ENCODE measurements at places on chromosomes 11 and 22.
A peak's percentile ranks its signal among the peaks of the same experiment; 100 is the strongest.

- no peak for DNase-seq
Observed at GRCh38 chr11:67581469-67581868, 2.1 kb upstream of the GSTP1 start.

DNA sequence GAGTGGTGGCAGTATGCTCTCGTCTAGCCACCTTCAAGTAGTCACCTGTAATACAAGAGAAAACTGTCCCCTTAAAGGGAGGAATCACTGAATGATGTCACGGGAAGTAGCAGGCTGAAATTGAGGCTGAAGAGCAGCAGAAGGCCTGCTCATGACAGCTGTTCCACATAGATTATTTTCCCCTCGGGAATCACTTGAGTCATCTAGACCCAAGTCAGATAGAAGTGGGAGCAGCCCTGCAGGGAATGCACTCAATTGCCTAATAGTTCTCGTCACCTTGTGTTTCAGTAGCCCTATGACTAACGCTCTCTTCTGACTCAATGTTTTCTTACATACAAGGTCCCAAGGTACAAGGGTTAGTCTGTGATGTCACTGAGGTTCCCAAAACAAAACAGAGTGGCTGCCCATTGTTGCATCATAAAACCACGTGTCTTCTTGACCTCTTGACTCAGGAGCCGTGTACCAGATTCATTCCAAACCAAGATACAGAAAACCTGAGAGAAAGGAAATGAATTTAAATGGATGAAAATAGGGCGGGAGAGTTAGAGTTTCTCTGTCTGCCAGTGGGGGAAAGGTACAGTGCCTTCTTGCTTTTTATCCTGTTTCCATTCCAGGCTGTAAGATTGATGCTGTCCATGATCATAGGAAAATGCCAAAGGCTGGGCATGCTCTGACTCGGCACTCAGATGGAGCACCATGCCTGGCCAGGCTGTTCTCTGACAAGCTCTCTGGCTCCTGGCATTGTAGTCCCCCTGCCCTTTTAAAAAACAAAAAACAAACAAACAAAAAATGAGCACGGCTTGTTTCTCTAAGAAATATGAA, 21.6 kb upstream of the C11orf96 start:
- DNase-seq: no peak

DNA sequence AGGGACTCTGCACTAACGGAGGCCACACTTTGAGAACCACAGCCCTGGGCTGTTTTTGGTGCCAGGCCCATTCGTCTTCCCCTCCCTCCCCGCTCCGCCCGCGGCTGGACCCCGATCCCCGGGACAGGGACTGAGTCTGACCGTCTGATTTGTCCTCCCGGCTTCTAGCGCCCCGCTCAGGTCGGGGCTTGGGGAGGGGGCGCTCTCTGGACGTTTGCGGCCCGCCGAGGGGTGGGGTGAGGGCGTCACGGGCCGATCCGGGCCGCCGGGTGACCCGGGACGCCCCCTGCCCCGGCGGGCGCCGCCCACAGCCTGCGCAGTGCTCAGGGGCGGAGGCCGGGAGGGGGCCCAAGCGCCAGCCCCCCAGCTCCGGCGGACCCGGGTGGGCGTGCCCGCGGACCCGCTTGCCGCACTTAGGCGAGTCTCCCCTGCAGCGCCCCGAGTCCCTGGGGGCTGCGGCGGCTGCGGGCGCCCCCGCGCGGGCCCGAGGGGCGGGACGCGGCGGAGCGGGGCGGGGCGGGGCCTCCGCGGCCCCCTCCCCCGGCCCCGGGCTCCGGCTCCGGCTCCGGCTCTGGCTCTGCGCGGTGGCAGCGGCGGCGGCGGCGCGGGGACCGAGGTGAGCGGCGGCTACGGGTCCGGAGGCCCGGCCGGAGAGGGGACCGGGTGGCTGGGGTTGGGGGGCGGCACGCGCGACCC, 33.7 kb upstream of the PRR5 start:
- peak; percentile 42 for DNase-seq

DNA sequence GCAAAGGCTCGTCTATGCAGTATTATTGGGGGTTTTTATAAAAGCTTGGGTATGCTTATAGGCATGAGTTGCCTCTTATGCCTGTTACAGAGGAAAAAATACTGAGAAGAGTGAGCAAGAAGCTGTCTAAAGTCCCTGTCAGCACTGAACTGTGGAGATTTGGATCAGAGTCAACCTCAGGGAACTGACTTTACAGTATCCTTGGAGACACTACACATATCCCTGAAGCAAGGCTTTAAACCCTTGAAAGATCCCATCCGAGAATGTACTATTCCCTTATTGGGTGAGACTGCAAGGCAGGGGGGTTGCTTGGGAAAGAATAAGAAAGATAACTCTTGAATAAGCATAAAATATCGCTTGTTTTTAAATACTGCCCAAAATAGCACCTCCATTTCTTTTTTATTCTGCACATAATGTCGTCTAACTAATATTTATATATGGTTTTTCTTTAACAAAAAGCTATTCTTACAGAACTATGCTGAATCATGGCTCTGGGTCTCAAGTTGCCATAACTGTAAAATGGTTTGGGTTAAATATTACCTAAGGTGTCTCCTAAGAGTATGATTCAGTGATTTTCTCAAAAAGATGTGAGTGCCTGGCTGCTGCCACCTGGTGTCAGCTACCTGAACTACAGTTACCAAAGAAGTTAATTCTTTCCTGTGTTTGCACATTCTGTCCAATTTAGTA, 1062.8 kb downstream of the DLG2 start:
- DNase-seq: no peak

GRCh38 chr11:68411501-68411991, 49.0 kb upstream of the PPP6R3 start:
- no peak for DNase-seq

GRCh38 chr11:71418643-71419042, 29.6 kb downstream of the DHCR7 start:
- no peak for DNase-seq

DNA sequence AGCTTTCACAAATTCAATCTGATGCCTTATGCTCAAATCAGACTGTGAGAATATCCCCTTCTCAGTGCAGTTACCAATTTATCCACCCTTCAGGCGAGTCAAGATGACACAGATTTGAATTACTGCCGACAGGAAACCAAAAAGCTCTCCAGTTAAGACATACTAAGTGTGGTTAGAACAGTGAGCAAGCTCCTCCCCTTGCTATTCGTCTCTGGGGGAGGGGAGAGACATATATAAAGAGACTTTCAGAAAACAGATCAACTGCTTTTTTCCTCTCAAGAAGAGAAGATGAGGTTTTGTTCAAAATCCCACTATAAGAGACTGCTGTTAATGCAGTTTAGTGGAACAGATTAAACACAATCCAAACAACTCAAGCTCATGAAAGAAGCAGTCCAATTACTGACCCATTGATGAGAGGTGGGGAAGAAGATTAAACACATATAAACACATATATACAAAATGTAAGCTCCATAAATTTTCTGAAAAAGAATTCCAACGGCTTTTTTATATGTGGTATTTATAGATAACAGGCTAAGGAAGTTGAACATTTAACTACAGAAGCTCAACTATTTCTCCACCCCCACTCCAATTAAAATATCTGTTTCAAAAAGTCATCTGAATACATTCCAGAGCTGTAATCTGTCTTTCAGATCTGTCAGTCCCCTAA, 102.7 kb downstream of the MRTFA start:
- peak; percentile 80 for DNase-seq

GRCh38 chr22:24875862-24876506, 70.0 kb downstream of the SGSM1 start:
- DNase-seq: no peak

GRCh38 chr11:93189462-93189861, 8.3 kb downstream of the SLC36A4 start:
- no peak for DNase-seq

DNA sequence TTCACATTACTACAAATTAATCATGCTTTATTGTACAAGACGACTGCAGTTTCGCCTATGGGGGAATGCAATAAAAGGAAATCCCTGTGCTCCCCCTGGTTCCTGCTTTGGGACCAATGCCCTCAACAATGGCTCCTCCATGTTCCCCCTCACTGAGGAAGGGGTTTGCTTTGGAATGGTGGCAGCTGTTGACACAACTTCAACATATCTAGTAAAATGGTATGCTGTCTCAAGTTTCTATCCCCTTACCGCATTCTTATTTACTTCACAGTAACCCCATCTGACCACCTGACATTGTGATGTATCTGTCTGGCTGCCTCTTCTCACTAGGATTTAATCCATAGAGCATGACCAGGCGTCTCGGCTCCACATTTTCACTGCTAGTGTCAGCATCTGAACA, 48.8 kb downstream of the PIWIL3 start:
- no peak for DNase-seq

GRCh38 chr22:37804352-37804880, 3.3 kb upstream of the GCAT start:
- peak; percentile 9 for DNase-seq

- no peak for DNase-seq
Observed at GRCh38 chr22:23534201-23534850, 45.8 kb downstream of the IGLL1 start.

DNA sequence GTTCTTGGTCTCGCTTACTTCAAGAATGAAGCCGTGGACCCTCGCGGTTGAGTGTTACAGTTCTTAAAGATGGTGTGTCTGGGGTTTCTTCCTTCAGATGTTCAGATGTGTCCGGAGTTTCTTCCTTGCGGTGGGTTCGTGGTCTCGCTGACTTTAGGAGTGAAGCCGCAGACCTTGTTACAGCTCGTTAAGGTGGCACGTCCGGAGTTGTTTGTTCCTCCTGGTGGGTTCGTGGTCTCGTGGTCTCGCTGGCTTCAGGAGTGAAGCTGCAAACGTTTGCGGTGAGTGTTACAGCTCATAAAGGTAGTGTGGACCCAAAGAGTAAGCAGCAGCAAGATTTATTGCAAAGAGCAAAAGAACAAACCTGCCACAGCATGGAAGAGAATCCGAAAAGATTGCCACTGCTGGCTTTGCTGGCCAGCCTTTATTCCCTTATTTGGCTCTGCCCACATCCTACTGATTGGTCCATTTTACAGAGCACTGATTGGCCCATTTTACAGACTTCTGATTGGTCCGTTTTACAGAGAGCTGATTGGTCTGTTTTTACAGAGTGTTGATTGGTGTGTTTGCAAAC, 27.1 kb upstream of the NXPE2 start:
- no peak for DNase-seq

- DNase-seq: no peak
Observed at GRCh38 chr11:79047321-79047720, 393.5 kb downstream of the TENM4 start.

- no peak for DNase-seq
Observed at GRCh38 chr11:77508019-77508418, 34.1 kb upstream of the PAK1 start.

- no peak for DNase-seq
Observed at GRCh38 chr22:34800260-34800980, 265.5 kb upstream of the ISX start.

DNA sequence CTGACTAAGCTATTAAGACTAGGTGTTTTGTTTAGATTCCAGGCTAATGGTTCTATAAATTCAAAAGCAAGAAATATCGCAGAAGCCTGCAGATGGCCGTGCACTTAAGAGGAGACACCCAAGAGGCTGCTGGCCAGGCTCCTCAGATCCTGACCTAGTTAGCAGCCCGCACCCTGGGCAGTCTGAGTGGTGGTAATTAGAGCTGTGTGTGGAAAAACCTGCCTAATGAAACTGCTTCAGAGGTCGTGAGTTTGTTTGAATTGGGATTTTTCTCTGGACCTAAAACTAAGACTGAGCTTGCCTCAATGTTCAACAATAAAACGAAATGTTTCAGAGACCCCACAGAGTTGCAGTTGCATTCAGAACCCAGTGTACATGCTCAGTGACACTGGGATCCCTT, 627.7 kb downstream of the OPCML start:
- DNase-seq: no peak

DNA sequence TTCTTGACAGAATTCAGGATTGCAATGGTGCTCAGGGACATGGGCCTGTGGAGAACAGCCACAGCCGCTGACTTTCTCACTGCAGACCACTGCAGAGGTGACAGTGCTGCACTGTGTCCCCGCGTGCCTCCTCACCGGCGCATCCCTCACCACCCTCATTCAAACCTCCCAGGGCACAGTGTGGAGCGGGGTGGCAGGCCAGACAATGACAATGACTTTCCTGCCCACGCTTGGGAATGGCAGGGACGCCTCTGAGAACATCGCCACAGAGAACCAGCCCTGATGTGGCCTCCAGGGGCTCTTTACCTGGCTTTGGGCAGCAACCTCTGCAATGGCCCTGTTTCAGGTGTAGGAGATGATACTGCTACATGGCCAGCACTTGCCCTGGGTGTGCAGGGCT, 65.7 kb downstream of the NCAPD3 start:
- DNase-seq: no peak

GRCh38 chr11:107898270-107898669, 30.0 kb upstream of the RAB39A start:
- DNase-seq: no peak

DNA sequence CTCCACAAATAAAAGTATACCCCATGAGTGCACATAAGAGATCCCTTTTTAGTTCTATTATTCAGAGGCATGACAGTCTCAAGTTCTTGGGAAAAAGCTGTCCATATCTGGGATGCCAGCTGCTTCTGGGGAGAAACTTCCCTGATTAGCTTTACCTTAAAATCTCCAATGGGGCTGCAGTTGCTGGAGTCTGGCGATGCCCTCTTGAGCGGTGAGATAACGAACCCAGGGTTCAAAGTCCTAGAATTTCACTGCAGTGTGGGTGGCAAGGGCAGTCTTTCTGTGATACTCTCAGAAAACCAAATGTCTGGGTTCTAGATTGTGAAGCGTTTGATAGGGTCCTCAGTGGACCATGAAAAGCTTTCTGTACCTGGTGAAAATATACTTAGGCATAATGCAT, 7.4 kb upstream of the PRR33 start:
- DNase-seq: no peak

- DNase-seq: no peak
Observed at GRCh38 chr11:79708319-79708932, 267.6 kb upstream of the TENM4 start.

DNA sequence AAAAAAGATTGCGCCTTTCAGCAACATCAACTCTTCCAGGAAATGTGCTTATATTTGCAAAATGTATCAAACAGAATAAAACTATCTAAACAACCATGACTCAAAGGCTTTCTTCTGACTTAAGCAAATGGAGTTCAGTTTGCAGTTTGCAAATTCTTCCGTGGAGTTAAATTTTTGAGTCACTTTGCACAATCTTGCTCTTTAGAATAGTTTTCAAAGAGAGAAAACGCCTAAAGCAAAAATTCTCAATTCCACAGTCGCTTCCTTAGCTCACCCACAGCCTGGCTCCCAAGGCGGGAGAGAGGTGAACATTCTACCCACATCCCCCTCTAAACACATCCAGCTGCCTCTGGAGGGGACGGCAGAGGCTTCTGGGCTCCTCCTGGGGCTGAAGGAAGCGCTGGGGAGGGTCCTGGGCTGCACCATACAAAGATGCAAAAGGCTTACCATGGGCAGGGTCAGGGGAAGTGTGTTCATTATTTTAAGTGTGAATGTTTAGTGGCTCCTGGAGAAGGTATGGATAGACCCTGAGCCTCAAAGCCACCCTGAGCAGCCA, 1487.3 kb downstream of the TBC1D22A start:
- no peak for DNase-seq

DNA sequence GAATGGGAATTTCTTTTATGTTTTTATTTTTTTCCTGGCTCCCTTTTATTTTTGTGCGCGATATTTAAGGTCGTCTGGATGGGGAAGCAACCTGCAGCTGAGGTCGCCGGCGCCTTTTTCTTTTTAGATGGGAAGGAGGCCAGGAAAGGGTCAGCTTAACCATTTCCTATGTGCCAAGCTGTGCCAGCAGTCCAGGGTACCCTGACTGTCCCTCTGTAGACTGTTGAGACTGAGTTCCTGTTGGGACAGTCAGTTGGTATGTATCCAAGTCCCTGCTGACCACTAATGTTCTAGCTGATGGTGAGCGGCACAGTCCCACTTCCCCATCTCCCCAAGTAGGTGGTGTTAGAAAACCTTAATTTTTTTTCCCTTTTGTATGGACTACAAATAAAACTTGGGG, 10.5 kb downstream of the RBM14 start:
- DNase-seq: no peak

- DNase-seq: no peak
Observed at GRCh38 chr11:133762538-133762937, 82.8 kb downstream of the SPATA19 start.

Data from naive thymus-derived CD4-positive, alpha-beta T cell (primary cell).